ENCODE measurements at places on chromosomes 5 and 9.

DNA sequence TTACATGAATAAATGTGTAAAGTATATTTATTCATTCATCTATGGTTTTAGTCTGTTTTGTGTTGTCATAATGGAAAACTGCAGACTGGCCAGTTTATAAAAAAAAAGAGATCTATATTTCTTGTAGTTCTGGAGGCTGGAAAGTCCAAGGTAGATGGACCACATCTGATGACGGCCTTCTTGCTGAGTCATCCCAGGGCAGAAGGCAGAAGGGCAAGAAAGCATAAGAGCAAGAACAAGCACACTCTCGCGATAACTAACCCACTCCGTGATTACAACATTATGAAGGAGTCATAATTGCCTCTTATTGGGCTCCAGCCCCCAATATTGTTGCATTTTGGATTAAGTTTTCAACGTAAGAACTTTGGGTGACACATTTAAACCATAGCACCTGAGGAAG, 180.4 kb upstream of the DAB2 start:
- no peak for DNase-seq

GRCh38 chr9:69028754-69029153, 6.8 kb upstream of the FXN start:
- no peak for DNase-seq

- DNase-seq: no peak
Measured at GRCh38 chr9:4152876-4153275, 147.0 kb downstream of the GLIS3 start.

GRCh38 chr5:135628771-135629563, 50.2 kb upstream of the CXCL14 start:
- no peak for DNase-seq

- no peak for DNase-seq
Measured at GRCh38 chr5:135162661-135163265, 128.7 kb upstream of the PITX1 start.

- DNase-seq: no peak
Measured at GRCh38 chr9:137273095-137273490, 4.4 kb upstream of the TOR4A start.

DNA sequence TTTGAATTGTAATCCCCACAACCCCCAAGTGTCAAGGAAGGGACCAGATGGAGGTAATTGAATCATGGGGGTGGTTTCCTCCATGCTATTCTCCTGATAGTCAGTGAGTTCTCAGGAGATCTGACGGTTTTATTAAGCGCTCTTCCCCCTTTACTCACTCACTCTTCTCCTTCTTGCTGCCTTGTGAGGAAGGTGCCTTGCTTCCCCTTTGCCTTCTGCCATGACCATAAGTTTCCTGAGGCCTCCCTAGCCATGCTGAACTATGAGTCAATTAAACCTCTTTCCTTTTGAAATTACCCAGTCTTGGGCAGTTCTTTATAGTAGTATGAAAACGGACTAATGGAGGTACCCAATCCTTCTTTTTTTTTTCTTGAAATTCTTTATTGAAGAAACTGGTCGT, 2.2 kb upstream of the CEP120 start:
- no peak for DNase-seq

DNA sequence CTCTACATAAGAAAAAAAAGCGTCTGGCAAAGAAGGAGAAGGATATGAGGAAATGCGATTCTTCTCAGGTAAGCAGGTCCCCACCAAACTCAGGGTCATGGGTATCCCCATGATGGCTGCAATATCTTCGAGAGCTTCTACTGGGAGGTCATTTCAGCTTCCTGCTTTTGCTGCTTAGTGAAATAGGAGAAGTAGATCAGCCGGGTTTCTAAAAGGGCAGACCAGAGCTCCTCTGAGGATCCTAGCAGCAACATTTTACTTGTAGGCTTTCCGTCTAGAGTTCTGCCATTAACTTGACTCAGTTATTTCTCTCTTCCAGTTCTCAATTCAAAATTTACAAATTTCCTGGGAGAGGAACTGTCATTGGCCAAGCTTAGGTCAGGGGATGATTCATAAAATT, 134.7 kb downstream of the DPYSL3 start:
- DNase-seq: no peak

- DNase-seq: peak; percentile 45
Measured at GRCh38 chr5:138610918-138611677, 35.9 kb upstream of the HSPA9 start.

- DNase-seq: no peak
Measured at GRCh38 chr5:56459394-56460194, 226.5 kb upstream of the ANKRD55 start.

DNA sequence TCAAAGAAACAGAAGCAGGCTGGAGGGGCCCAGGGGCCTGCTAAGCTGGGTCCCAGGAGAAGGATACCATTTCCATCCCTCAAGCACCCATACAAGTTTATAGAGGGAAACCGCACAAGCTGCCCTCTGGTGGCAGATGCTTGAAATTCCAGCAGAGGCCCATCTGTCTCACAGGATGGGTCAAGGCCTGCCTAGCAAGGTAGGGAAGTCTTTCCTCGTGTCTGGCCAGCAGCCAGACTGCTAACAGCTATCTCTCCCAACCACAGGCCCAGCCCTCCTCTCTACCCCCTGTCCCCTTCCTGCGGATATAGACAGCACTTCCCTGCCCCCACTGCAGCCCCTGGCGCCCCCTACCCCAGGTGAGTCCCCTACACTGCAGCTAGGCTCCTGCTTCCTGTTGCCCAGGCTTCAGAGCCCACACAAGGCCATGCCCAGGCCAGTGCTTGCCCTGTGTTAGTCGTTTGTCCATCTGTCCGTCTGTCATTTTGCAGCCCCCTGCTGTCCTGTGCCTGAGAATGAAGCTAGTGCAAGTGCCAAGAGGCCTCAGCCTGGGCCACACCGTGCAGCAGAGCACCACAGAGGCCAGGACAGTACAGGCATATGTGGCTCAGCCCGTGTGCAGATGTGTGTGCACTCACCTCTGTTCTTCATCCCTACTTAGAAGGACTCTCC, 26.2 kb downstream of the TCF7 start:
- peak; percentile 77 for DNase-seq

DNA sequence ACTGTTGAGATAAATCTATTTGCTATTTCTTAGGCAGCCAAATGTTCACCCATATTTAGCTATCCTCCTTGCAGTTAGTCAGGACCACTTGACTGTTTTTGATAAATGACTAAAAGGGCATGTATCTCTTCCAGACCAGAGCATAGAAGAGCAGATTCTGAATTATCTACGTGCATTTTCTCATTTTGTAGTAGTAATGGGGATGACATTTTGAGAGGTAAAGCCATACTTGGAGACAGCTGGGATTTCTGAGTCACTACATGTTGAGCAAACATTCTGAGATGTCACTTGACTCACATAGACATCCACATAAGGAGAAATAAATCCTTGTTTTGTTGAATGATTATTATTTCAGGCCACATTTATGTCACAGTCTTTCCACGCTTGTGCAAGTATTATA, 297.6 kb downstream of the CDH10 start:
- DNase-seq: no peak

DNA sequence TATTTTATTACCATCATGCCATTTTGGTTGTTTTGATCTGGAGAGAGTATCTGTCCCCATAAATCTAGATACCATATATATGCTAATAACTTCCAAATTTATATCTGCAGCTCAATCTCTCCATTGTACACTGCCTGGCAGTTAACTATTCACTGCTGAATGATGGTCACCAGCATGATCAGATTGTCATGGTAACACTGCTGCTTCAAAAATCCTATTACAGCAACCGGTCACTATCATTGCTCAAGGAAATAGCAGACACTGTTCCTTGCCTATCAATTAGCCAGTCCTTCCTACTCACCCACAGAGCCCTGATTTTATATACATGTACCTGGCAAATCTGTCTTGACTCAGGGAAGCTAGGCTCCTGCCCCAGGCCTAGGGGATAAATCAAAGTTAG, 11.5 kb downstream of the REEP5 start:
- no peak for DNase-seq

DNA sequence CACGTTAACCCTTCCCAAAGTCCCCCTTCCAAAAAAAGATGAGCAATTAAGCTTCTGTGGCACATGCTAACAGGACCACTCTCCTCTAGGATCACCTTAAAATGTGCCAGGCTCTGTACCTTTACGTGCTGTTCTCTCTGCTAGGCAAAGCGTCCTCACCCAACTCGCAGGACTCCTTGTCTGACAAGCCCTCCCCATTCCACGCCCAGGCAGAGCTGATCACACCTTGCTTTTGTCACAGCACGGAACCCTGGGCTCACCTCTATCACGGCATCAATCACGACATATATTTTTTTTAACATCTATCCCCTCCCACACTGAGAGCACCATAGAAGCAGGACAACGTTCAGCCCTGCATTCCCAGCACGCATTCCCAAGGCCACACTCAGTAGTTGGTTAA, 47.1 kb downstream of the CDK5RAP2 start:
- DNase-seq: no peak

DNA sequence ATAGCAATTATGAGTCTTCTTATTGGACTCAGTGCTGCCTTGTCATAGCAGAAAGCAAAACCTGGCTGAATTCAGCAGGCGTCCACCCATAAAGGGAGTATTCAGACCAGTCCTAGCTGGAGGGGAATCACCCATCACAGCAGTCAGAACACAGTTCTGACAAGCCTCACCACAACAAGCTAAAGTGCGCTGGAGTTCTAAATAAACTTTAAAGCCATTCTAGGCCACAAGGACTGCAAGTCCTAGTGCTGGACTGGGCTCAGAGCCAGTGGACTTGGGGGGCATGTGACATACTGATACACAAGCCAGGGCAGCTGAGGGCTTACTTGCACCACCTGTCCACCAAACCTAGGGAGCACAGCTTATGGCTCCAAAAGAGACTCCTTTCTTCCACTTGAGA, 115.3 kb upstream of the PCSK5 start:
- DNase-seq: no peak

GRCh38 chr5:152097128-152097527, 172.5 kb upstream of the GLRA1 start:
- no peak for DNase-seq

DNA sequence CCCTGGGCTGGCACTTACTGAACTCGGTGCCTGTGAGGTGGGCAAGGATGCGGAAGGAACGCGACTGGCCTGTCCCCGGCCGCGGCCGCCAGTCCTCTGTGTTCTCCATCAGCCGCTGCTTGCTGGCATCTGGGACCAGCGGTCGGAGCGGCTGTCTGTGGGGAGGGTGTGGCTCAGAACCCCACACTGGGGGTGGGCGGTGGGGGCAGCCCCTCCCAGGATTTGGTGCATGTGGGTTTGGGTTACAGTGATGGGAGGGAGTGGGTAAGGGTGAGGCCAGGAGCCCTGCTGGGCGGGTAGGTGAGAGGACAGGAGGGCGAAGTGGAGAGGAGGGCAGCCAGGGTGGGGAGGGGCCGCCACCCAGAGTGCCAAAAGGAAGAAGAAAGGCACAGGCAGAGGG, 6.4 kb downstream of the PDLIM7 start:
- no peak for DNase-seq

- DNase-seq: no peak
Measured at GRCh38 chr5:65137631-65138030, 344.1 kb downstream of the ADAMTS6 start.

GRCh38 chr5:113236536-113237288, 198.1 kb downstream of the TSSK1B start:
- no peak for DNase-seq

GRCh38 chr5:131228646-131229045, 35.2 kb upstream of the CDC42SE2 start:
- no peak for DNase-seq

DNA sequence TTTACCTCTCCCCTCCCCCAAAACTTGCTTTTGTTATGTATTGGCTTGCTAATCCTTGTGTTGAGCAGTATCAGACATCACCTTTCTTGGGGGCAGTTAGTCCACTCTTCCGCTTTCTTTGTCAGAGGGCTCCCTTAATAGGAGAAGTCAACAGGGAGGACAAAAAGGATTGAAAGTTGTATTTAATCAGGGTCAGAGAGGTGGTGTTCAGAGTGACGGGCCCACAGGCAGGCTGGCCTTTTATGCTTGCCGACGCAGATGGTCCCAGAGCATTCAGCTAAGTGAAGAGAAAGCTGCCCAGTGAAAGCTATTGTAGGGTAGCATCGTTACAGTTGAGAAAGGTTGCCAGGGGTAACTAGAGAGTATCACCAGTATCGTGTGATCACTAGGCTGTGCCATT, 131.1 kb downstream of the ZCCHC7 start:
- DNase-seq: no peak

DNA sequence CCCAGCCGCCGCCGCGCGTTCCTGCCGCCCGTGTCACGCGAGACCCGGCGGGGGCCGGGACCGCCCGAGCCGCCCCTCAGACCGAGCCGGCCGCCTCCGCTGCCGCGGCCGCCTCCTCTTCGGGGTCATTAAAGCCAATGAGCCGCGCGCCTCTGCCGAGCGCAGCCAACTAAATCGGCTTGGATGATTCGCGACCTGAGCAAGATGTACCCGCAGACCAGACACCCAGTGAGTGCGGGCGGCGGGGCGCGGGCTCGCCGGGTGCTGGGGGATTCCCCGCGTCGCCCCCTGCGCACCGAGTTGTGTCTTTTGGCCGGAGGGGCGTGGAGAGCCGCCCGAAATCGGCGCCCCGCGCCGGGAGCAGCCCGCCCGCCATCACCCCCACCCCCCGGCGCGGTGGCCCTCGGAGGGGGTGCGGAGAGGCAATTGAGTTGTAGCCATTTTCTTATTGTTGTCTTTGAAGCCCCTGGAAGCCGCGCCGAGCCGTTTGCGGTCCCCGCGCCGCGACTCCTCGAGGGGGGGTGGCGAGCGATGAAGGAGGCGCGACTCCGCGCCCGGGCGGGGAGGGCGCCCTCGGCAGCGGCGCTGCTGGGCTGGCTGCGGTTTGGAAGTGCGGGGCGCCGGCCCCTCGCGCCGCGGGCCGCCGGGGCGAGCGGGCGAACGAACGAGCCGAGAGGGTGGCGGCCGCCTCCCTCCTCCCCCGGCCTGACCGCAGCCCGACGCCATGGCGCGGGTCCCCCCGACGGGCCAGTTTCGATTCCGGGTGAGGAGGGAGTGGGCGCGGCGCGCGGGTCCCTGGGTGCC, 1.0 kb downstream of the TLE4 start:
- DNase-seq: peak; percentile 56

- DNase-seq: no peak
Measured at GRCh38 chr5:150499437-150499956, 8.4 kb upstream of the NDST1 start.

DNA sequence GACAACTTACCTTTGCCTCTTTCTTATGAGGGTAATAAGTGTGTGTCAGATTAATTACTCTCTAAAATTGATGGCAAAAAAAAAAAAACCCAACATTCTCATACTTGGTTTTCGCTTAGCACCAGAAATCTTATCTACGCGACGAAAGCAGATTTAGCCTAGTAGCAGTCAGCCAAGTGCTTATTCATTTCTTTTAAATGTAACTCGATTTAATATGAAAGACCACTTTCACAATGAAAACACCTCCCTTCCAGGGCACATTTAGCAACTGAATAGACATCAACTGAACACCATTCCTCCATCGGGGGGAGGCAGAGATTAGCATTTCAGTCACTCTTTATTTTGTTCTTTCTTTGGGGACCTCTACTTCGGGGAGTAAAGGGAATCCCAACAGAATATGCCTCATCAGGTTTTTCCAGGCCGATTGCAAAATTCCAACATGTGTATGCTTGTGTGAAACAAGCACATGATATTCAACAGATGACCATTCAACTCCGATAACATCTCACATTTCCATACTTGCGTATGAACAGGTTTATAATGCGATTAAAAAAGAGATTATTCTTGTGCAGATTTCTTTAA, 124.1 kb upstream of the RETREG1 start:
- DNase-seq: no peak

- no peak for DNase-seq
Measured at GRCh38 chr5:159402311-159402710, 72.0 kb upstream of the IL12B start.

- no peak for DNase-seq
Measured at GRCh38 chr9:18502546-18502945, 28.6 kb downstream of the ADAMTSL1 start.

Data from liver (tissue), 10 donors.